ENCODE measurements at places on chromosomes 12 and 14.

GRCh38 chr12:128338386-128339125 lies 71.6 kb downstream of the TMEM132C start:
- no peak for DNase-seq

- no peak for DNase-seq
These were observed 9.4 kb downstream of the ANKRD9 start for GRCh38 chr14:102500158-102500662.

DNA sequence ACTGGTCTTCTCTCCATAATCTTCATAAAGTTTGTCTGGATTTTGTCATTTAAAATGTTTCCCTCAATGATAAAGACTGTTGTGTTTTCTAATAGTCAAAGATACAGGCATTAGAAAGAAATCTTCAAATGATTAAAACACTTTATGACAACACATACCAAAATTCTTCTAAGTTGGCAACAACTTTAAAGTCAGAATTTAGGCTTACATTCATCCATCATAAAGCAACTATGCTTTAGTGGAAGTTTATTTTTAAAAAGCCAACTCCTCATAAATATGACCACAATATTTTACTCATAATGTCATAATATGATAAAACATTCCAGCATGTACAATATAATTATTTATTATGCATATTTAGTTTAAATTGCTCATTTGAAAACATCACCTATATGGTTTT lies 17.2 kb upstream of the CCER1 start:
- DNase-seq, result no peak

DNA sequence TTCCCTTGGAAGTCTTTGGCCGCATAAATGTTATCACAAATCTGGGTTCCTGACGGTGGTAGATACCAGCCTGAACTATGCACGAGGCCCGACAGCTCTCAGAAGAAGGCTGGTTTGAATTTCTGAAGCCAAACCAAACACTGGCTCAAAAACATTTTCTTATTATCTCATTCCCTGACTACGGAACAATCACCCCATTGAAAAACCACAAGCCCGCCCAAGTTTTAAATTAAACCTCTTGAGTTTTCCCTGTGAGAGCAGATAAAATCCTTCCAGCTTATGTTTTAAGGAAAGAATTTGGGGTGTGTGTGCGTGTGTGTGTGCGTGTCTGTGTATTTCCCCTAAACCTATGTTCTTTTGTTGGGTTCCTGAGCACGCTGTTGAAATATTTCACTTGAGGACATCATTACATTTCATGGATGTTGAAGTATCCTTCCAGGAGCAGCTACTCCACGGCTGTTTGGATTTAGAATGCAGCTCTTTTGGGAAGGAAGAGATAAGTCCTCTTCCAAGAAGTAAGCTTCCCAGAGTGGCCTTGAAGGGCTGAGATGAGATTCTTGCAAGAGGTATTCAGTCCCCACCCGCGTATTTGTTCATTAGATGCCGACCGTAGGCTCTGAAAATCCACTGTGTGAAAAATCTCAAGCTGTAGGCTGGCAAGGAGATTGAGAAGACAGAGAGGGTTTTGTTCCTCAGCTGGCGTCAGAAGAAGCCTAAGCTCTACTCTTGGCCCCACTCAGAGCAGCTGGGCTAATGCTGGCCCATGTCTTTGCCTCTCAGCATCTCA lies 131.0 kb upstream of the NCOR2 start:
- peak; percentile 56 for DNase-seq

- DNase-seq, result no peak
These were observed 195.2 kb upstream of the CRY1 start for GRCh38 chr12:107288414-107289127.

DNA sequence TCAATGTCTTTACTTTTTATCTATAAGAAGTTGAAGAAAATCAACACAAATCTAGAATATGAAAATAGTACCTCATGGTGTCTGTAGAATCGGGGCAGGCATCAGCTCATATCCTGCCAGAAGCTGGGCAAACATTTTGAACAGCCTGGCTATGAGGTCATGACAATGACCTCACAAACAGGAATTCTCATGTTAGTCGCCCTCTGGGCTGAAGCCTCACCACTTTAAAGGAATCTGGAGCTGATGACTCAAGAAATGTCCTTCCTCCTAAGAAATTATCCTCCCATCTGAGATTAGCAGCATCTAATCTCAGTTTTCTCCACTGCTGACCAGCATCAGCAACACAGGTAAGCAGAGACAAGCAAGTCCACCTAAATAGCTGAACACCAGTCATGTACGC lies 27.1 kb downstream of the CLIP1 start:
- DNase-seq, result peak; percentile 53

DNA sequence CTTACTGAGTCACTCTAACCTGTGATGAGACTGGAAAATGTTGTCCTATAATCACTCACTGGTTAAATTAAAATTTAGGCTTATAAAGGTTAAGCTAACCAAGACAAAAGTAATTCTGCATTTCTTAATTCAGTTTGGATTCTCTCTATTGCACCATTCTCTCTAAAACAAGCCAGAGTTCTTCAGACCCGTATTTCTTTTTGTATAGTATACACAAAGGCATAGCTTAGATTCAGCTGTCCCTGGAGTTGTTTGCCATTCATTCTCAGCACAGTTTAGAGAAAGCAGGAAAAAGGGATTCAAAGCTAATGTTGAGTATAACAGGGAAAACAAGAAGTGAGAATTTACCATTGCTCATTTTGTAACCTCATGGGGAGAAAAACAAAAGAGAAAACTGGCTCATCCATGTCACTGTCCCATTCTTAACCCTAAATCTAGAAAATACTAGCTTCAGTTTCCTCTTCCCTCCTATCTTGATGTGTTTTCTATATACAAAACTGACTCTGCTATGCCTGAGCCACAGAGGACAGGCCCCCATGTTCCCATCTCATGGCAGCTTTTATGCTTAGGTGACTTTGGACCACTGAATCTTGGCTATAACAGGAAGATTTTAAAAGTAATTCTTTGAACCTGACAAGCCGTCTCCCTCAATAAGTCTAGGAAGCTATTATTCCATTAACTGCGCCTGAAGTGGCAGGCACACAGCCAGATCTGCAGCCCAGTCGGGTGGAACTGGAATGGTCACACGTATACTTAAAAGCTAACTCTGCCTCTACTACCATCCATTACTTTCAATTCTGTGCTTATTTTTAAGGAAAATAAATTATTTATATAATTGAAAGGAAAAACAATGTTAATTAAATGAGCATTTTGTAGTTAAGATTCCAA lies 7.0 kb downstream of the AREL1 start:
- DNase-seq, result peak; percentile 38

DNA sequence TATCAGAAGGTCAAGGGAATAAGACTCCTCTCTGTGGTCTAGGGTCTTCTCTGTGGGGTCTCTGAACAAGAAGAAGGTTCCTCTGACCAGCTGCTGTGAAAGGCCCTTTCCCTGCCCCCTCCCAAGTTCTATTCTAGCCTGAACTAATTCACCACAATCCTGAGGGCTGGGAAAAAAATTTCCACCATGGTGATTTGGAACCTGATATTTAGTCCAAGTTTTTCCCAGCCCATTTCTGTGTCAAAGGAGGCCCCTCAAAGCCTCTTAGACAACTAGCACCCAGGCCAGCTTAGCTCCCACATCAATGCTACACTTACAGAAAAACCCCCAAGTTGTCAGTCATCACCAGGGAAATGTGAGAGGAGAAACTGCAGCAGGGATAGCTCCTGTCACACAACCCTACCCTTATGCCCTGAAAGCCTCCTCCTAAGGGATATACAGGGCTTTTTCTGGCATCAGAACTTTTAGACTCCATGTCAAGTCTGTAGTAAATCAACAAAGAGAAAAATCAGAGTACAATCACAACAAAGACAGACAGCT lies 4.5 kb downstream of the FMNL3 start:
- peak; percentile 44 for DNase-seq

DNA sequence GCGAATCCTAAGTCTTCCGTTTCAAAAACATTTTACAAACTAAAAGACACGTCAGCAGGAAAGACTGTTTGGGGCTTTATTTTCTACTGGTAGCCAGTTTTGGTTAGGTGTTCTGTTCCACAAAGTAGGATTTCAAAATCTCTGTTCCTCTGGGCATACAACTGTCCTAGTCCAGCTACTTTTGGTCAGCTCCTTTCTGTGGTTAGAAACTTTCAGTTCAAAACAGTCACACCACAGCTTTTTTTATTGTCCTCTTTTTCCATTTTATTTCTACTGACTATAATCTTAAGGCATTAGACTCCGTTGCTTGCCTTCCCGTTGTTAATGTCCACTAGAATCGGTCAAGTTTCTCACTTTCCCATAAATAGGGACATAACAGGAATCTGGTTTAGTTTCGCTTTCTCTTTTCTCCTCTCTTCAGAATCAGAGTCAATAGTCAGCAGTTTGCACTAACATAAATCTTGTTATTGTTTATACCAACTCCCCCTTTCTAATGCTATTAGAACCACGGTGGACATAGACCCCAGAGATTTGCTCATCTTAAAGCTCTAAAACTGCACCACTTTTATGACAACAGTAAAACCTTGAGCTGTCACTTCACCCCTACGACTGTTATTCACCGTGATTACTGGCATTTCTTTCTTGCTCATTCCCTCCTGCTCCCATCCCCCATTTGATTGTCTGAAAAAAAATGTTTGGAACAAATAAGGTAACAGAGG lies 41.5 kb upstream of the NPAS3 start:
- peak; percentile 43 for DNase-seq

GRCh38 chr12:4915752-4916151 lies 6.0 kb downstream of the KCNA1 start:
- DNase-seq, result no peak

GRCh38 chr12:46808317-46808716 lies 17.5 kb downstream of the SLC38A4 start:
- DNase-seq, result no peak

DNA sequence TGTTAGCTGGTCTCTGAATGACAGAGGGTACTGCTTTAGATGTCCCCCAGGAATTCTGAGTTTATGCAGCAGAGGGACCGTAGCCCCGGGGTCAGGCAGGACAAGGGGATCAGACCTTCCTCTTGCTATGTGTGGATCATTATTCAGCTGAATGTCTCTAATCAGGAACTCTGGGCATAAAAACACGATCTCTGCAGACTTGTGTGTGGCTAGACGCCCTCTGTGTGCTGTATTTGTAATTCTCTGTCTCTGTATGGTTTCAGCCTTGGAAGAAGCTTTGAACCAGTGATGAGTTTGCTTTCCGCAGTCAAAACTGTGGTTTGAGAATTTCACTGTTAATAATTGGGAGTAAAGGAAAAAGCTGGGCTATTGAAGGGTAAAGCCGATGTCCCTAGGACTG lies 125.3 kb downstream of the ETV6 start:
- no peak for DNase-seq

DNA sequence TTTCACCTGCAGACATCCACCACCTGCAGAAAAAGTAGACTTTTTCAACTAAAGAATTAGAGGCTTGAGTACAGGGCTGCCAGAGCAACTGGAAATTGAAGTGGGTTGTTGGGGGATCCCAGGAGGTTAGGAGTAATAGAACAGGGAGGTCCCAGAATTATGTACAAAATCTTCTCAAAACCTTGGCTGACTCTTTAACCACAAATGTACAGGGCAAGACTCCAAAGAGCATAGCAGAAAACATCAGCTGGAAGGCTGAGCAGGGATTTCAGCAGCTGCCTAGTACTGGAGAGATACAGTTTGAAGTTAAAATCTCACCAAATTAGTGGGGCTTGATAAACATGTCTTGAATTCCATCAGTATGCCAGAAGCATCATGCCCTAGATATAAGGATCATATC lies 191.6 kb downstream of the CRADD start:
- peak; percentile 67 for DNase-seq

DNA sequence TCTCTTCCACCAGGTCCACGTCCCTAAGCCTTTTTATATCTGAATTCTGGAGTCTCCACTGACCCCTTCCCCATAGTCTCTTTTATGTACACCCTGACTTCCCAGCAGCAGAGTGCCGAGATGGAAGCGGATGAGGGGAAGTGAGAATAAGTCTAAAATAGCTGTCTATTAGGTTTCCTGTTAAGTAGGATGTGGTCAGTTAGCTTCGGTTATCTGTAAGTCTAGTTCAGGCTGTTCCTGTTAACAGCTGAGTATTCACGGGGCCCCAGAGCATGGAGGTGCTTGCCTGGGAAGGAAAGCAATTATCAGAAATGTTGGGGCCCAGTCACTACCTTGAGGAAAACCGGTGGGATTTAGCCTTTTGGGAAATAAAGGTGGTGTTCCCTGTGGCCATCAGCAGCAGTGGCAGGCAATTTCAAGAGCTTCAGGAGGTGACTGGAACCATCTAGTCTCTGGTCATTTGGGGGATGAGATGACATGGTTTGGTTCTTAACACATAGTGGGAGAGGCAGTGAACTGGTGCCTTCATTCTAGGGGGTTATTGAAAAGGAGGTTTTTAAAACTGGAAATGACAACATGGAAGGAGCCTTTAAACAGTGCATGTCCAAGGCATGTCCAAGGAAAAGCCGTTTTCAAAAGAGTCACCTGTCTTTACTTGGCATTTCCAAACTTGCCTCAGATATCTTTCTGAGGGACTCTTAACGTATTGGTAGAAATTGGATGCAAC lies 21.8 kb downstream of the CHST11 start:
- no peak for DNase-seq

- DNase-seq, result no peak
These were observed 91.5 kb downstream of the FBXW8 start for GRCh38 chr12:117002051-117002817.

DNA sequence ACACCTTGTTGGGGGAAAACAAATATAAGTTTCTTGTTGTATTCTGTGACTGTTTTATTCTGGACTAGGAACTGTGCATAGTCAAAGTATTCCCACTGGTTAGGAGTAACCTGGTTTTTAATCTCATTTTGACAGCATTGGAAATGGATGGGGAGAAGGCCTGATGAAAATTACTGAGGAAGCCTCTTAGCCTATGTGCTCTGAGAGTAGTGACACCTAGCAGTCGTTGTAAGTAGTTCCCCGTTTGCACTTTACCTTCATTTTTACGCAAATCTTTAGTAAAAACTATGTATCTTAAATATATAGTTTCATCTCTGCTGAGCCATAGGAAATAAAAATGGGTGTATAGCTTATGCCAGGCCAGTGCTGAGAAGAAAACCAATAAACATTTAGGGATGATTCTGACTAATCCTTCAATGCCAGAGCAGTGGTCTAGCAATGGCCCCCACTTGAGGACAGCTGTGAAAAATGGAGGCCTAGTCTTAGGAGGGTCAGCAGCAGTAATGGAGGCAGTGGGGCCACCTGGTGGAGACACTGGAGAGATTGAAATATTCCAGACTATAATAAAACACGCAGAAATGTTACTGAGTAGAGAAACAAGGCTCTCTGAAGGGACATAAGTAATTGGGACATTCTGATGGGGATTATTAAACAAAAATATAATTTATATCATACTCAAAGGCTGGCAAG lies 133.2 kb upstream of the NOVA1 start:
- peak; percentile 46 for DNase-seq

GRCh38 chr12:108360487-108360886 lies 21.4 kb upstream of the CMKLR1 start:
- peak; percentile 22 for DNase-seq
